Keratinocyte (primary cell): ENCODE measurements at places on chromosomes 12 and 14.

DNA sequence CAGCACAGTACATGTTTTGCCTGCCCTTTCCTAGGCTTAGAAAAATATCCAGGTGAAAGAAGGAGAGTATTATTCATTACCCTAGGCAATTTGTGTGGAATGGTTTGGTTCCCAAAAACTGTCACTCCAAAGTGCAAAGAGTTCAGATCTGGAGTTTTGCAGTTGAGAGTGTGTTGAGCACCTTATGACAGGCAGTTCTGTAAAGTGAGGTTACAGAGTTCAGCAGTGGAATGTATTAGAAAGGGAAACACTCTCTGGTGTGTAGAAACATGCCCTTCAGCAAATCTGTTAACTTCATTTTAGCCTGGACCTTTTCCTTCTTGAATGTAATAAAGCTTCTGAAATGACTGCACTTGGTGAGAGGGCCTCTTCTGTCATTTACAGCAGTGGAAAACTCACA is 154.0 kb upstream of the SSTR1 start:
- no peak for DNase-seq

DNA sequence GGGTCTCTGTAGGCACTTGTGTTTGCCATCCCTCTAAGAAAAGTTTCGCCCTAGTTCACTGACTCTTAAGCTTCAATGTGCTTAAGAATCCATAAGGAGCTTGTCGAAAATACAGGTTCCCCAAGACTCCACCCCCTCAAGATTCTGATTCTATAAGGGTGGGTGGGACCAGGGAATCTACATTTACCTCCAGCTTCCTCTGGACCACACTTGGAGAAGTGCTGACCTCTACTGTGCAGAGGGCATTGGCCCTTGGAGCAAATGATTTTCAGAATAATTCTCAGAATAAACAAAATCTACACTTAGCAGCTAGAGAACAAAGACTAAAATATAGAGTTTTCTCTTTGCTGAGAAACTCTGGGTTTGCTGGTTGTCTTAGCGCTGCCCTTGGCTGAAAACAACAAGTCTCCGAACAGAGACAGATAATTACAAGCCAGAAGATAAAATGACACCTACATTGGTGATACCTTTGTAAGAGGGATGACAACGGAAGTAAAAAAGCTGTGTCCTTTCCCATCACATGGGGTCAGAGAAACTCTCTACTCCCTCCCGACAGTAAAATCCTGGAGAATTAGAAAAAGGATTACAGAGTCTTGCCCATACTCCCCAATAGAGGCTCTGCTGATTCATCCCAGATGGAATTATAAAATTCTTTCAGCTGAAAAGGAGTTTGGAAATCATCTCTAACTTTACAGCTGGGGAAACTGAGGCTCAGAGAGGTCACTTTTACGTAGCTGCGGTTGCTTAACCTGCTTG is 4.8 kb downstream of the TGFB3 start:
- no peak for DNase-seq

DNA sequence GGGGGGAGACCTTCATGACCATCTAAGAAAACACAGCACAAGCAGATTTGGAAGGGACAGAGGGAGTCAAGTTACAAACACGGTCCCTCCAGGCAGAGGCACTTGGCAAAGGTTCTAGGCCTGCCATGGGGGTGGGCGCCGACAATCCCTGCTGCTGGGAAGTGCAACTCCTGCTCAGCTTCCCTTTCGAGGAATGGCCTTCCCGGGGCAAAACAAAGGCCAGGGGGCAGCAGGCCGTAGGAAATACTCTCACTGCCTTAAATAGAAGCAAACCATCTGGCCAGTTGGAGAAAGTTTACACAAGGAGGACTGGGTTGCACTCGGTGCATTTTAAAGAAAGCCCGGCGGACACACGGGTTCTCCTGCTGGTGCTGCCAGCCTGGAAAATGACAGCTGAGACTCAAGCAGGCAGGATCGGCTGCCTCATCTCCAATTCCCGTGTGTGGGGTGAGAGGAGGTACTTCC is 65.8 kb downstream of the ITPK1 start:
- no peak for DNase-seq

- DNase-seq, result no peak
Observed at GRCh38 chr12:45131506-45131905, 80.6 kb upstream of the DBX2 start.

GRCh38 chr14:91159906-91160305 is 46.0 kb downstream of the DGLUCY start:
- DNase-seq, result no peak

DNA sequence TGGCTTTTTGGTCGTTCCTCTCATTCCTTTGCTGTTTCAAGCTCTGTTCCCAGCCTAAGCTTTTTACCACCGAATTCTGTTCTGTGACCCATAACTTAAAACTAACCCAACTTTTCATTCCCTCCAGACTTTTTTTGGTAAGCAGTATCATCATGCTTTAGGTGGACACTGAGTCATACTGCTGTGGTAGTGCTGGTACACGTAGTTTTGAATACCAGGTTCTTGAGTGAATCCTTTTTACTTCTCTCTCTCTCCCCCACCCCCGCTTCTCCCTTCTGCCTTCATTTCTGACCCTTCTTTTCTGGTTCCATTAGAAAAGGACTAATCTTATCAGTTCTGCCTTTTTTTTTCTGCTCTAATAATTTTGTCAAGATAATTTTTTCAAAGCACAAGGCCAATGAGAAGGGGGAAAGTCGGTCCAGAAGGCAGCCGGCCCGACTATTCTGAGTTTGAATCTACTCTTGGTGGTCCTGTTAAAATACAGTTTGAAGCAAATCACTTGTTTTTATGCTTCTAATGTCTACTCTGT is 2.3 kb upstream of the MDM2 start:
- no peak for DNase-seq

GRCh38 chr12:99707883-99708282 is 60.3 kb downstream of the GARIN6 start:
- DNase-seq, result no peak

- DNase-seq, result no peak
Observed at GRCh38 chr12:95857156-95857555, 1.6 kb upstream of the SNRPF start.

DNA sequence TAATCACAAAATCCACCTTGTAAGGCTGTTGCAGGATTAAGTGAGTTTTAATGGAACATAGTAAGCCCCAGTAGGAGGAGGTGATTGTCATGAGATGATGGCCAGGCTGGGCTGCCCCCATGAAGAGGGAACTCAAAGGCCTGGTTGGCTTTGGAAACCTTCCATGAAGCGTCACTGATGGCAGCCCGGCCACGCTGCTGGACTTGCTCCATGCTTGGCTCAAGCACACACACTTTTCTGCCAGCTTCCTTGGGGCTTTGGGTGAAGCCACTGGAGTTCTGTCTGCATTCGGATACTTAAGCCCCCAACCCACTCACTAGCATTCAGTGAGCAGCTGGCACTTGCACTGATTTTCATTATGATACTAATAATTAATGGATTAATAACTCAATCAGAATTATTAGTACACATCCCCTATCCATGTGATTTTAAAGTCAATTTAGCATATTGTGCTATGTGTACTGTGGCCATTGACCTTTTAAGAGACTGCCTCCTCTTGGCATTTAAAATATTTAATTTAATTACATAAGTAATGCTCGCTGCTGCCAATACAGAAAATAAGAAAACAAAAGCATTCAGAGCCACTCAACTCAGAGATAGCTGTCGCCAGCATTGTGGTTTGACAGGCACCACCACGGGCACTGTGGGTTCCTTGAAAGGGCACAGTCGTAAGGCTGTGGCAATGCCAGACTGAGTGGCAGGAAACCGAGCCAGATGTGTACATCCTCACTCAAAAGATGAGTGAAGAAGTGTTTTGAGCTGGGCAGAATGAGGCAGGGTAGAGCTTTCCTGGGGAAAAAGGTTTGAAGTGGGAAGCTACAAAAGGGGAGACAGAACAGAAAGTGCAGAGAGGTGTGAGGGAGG is 15.9 kb downstream of the KRT85 start:
- DNase-seq, result no peak

DNA sequence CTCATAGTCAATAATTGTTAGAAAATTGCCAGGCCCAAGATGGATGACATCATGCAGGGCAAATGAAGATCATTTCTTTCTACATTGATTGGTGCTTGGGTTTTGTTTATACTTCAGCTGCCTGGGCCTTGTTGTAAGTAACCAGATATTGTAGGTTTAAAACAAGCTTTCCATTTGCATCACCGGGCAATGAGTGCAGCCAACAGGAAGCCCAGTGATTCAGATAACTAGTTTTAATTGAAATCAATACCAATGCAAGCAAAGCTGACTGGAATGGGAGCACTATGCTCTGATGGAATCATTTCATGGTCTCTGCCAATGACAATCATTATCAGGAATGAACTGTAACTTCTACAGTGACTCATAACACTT is 279.3 kb downstream of the DUSP6 start:
- DNase-seq, result no peak

GRCh38 chr14:61811882-61812346 is 49.7 kb downstream of the SNAPC1 start:
- DNase-seq, result no peak

DNA sequence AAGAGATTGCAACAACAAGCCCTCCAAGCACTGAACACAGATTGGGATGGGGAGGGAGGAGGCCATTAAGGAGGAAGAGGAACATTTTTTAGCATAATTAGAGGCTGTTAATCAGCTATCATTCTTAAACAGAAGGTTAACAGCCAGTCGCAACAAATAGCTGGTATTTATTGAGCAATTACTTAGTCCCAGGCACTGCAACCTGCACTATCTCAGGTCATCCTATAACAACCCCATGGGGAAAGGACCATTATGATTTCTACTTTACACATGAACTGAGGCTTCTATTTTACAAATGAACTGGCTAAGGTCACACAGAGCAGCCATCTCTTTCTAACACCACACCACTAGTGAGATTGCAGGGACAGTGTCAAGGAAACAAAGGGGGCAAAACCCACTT is 10.4 kb downstream of the RAB35 start:
- DNase-seq, result no peak

DNA sequence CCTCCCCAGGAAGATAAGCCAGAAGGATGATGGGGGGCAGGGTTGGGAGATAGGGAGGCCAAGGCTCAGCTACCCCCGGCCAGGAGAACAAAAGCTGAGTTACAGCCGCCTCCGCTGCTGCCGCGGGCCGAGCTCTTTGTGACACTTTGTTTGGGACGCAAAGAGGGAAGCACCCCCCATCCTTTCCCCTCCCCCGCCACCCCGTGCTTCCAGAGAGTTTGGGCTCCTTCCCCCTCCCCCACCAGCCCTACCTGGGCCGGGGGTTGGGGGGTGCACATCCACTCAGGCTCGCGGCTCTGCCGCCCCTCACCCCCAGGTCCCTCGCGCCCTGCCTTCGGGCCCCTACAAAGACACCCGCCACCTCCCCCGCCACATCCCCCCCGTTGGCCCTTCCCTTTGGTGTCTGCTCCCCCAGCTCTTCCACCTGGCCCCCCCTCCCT is 799 bp downstream of the ZNF219 start:
- DNase-seq, result no peak

DNA sequence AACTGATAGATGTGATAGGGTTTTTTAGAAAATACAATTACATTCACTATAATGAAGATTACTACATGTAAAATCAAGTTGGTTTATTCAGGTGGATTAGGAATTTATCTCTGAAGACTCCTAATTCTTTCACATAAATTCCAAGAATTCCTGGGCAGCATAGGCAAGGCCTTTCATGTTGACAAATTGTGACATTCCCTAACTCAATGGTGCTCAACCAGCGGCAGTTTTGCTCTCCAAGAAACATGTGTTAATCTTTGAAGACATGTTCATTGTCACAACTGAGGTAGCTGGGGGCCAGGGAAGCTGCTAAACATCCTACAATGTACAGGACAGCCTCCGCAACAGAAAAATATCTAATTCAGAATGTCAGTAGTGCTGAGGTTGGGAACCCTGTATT is 46.3 kb downstream of the PTPRQ start:
- no peak for DNase-seq

GRCh38 chr12:41920355-41920754 is 224.3 kb downstream of the GXYLT1 start:
- DNase-seq, result no peak

- no peak for DNase-seq
Observed at GRCh38 chr12:21938879-21939278, 2.3 kb downstream of the ABCC9 start.

- DNase-seq, result no peak
Observed at GRCh38 chr14:72247896-72248465, 315.8 kb downstream of the RGS6 start.

- no peak for DNase-seq
Observed at GRCh38 chr14:64703395-64704142, 655 bp upstream of the PLEKHG3 start.

DNA sequence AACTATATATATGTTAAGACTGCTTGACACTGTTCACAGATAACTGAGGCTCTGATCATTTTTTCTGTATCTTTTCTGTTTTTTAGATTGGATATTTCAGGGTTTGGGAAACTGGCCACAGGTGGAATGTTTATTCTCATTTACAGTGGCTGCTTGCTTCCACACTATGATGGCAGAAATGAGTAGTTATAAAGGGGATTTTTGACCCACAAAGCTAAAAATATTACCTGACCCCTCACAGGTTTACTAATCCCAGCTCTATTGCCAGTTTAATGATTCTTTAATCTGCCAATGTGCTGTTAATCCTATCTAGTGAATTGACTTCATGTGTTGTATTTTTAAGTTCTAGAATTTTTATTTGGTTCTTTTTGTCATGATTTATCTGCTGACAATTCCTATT is 29.6 kb downstream of the ACADS start:
- no peak for DNase-seq

DNA sequence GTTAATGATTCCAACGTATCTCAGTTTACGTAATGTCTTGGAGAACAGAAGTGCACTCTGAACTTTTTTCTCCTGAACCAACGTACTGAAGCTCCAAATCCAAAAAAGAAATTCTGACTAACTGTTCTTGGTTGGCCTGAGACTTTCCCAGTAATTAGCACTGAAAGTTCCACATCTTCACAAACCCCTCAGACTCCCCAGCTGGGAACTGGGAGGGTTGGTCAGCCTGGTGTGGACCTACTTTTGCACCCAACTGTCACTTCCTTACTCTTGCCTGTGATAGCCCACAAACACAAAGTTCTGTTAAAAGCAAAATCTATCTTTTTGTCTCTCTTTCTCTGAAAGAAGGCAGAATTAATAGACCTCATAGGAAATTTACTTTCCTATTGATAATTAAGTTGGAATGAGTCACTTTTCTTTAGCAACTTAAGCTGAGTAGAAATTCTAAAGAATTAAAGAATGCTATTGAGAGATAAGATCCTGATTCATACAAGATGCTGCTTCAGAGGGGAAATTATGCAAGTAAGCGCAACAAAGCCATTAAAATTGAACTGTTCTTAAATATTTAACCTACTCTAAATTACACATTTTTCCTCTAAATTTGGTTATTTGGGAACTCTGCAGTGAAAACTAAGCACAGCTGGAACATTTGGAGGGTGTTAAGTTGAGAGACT is 155.0 kb downstream of the EPS8 start:
- DNase-seq, result no peak

- DNase-seq, result no peak
Observed at GRCh38 chr12:2687058-2687457, 107.7 kb upstream of the FKBP4 start.
